ENCODE measurements at places on chromosomes 7 and 10.

DNA sequence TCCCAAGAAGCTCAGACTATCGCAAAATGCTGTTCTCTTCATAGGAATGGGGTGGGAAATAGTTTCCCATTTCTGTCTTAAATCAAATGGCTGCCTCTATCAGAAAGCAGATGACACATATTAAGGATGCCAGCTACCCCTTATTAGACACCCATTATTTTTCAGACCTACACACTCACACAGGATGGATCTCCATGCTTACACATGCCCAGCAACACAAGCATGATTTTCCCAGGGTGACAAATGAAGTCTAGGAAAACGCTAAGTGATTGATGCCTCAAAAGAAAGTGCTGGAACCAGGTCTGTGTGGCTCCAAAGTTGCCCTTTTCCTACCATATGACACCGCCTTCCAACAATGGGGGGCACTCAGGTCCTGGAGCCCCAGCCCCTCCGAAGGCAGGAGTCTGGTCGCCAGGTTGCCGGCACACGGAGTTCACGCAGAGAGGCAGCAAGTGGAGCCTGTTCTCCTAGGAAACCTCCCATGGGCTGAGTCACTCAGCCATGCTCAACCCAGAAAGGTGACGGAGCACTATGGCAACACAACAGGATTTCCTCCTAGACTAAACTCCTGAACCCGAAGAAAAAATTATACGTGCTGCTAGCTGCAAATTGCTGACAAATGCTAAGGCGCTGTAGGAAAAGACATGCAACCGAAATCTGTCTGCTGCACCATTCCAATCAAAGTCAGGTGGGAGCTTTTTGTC is 19.8 kb downstream of the VOPP1 start:
- DNase-seq: peak; percentile 33

DNA sequence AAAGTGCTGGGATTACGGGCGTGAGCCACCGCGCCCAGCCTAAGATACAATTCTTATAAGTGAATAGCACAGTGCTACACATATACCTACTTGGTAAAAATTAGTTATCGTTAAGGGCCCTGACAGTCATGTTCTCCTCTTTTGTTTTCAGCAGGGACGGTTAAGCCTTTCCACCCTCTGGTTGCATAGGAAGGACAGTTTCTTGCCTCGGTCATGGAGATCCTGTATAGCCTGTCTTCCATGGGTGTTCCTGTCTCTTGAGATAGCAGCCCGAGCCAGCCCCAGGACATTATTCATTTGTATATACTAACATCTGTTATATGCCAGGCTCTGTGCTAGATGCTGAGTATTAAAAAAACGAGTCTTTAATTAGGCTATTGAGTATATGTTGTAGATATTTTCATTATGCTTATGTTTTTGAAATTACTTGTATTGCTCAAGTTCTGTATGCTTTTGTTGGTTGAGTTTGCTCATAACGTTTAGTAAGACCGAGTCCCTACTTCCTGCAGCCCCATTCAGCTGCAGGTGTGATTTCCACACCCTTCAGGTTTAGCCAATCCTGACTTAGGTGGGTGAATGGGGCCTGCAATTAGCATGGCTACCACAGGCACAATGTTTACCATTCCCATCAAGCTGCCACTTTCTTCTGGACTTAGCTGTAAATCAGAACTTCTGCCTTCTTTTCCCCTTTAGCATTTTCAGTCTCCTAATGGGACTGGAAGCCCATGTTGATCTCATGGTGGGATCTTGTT is 24.8 kb downstream of the CCSER2 start:
- no peak for DNase-seq

DNA sequence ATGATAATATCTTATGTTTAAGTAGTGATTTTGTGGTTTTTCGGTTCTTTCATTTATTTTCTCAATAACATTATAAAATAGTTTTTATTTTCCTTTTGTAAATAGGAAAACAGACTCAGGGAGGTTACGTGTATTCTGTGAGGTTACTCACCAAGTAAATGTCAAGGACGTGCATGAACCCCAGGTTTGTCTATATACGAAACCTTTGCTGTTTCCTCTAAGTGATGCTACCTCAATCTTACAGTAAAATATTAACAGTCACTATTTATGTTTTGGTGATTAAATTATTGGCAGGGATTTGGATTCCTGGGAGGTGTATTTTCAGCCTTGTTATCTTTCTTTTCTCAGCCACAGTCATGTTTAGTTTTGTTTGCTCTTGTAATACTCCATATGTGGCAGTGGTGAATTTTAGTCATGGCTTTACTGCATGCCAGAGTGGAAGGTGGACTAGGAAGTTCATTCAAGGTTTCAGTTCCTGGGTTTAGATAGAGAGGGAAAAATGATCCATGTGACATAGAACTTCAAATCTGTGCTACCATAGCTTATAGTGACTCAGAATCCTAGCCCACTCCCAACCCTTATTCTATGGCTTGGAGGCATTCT is 139.9 kb downstream of the ARL4A start:
- DNase-seq: no peak

GRCh38 chr10:69657430-69657829 is 27.4 kb downstream of the FAM241B start:
- no peak for DNase-seq

DNA sequence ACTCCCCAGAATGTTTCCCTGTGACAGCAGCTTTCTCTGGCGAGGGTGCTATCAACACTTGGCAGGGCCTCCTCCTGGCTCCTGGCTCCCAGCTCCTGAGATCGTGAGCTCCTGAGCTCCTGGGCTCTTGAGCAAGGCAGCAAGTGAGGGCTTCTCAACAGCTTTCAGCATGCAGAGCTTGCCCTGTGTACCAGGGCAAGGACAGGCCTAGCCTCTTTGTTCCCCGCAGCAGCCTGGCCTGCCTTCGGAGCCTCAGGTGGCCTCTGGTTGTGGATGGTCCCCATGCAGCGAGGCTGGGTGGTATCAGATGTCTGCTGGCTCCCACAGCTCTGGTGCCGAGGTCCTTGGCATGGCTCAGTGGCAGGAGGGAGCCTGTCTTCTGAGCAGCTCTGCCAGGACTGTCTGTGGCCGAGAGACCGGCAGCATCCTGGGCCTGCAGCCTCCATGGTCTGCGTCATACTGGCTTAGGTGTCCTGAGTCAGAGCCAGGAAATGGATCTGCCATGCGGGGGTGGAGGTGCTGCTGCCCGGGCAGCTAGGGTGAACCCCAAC is 44.2 kb downstream of the ZMIZ1 start:
- DNase-seq: peak; percentile 31

DNA sequence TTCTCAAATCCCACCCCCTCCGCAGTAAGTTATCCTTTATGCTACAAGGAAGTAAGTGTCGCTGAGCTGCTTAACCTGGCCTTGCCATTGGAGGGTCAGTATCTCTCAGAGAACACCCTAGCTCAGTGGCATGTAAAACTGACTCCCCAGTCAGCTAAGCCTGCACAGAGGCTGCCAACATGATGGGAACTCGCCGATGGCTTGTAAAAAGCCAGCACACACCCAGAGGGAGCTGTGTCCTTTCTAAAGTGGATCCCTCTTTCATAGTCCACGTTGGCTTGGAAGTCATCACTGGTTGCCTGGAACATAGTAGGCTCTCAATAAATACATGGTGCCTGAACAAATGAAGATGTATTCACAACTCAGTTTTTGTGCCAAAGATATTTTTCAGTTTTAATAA is 249.1 kb upstream of the YAE1 start:
- no peak for DNase-seq

DNA sequence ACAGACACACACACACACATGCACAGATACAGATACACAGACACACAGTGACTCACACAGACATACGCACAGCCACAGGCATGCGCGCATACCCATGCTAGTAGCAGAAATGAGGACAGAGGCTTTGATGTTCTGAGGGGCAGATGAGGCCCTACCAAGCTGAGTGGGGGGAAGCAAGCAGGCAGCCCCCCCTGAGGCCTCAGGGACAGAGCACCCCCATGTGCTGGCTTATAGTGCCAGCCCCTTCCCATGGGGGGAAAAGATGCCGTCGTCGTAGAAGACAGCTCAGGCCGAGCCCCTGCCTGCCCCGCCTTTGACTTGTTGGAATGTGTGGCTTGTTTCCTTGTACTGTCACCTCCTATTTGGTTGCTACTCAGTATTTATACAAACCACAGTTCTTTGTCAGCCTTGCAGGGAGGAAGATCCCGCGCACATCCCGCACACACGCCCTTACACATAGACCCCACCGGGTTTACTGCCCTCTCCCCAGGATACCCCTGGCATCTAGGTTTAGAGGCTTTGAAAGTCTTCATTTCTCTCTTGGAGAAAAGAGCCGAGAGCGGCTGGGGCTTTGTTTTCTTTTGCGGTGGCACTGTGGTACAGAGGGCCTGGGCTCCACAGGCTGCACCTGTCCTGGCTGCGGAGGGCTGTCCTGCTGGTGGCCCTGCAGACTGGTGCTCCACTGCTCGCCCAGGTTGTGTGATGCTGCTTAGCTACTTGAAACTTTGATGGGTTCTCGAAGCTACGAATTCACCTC is 112.5 kb downstream of the DOCK1 start:
- no peak for DNase-seq

DNA sequence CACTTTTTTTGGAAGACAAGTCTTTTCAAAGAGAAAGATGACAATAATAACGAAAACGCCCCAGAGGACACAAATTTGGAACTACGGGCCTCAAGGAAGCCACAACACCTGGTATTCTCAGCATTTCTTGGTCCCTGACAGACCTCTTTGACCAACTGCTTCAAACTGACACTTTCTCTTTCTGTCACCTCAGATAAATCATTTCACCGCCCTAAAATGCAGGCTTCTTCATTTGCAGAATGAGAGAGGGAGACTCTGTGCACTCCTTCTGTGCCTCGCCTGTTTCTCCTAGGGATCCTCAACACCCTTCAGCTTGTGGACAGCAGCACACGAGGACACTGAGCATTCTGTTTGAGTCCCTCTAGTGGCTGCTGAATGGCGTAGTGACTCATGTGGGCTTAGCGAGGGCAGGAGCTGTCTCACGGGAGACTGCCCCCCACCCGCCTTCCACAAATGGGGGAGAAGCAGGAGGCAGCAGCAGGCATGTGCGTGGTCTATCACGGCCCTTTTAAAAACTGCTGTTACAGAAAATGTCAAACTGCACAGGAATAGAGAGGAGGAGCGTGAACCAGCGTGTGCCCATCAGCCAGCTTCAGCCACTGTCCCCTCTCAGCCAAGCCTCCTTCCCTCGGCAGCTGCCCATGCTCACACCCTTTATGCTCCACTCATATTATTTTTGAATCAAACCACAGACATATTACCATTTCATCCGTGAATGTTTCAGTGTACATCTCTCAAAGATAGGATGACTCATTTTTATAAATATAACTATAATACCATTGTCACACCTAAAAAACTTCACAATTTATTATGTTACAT is 41.4 kb downstream of the GSDME start:
- DNase-seq: no peak

DNA sequence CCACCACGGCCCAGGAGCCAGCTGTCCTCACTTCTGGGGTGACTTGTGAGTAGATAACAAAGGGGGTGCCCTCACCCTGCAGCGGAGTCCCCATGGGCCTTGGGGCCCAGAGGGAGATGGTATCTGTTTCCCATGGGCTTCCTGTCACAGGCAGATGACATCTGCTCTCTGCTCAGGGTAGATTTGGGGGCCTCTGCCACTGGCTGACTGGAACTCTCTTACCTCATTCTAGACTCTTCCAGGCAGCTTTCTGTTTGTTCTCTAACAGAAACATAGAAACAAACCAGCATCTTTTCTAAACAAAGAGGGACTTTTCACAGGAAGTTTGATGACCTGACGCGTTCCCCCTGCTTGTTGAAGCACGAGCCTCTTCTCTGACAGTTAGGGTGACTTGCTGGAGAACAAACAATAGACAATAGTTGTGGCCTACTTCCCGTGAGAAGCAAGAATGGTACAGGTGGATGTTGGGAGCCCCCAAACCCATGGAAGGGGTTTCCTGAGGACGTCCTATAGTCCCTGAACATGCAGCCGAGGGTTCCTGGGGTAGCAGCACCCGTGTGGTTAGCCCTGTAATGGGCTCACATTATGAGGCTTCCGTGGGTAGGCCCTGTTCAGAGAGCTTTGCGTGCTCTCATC is 61.6 kb downstream of the GRK5 start:
- DNase-seq: no peak

DNA sequence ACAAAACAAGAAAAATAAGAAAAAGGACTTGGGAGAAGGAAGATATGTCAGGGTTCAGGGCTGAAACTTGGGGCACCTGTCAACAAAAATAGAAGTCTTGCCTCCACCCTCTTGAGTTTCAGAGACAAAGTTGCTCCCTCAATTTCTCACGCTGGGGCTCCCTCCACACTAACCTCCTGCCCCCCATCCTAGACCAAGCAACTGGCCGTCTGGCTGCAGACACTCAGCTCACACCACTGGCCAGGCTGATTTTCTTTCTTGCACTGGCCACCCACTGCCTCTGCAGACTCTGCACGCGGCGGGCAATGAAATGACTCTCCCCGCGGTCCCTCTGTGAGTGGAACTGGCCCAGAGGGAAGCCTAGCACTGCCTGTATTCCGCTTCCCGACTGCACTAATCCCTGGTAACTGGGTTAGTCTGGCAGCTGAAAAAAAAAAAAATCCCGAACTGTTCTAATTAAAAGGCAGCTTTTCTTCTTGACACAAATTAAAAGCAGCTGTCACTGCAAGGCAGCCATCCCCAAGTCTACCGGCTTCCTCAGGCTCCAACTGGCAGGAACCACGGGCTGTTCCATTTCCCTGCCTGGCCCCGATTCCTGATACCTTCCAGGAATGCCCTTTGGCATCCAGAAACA is 83.5 kb downstream of the SPDYE5 start:
- no peak for DNase-seq

GRCh38 chr7:158141806-158142518 is 445.7 kb downstream of the PTPRN2 start:
- DNase-seq: no peak

All from body of pancreas (tissue), 4 donors.